ENCODE measurements at places on chromosomes 1 and 21.

DNA sequence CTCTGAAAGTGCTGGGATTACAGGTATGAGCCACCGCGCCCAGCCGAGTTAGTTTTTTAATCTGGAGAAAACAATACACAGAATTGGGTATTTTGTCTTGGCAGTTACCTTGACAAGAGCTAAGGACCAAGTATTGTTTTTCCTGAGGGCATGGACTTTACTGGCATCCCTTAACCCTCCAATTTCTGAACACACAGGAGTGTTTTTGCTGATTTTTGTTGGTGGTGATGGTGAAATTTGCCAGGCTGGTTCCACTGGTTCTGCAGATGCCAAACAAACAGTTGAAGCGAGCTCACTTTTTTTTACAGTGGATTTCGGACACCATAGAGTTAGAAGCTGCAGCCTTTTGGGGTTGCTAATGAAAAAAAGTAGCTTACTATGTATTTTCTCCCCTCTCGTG, 37.2 kb upstream of the SH3D21 start:
- no peak for DNase-seq

DNA sequence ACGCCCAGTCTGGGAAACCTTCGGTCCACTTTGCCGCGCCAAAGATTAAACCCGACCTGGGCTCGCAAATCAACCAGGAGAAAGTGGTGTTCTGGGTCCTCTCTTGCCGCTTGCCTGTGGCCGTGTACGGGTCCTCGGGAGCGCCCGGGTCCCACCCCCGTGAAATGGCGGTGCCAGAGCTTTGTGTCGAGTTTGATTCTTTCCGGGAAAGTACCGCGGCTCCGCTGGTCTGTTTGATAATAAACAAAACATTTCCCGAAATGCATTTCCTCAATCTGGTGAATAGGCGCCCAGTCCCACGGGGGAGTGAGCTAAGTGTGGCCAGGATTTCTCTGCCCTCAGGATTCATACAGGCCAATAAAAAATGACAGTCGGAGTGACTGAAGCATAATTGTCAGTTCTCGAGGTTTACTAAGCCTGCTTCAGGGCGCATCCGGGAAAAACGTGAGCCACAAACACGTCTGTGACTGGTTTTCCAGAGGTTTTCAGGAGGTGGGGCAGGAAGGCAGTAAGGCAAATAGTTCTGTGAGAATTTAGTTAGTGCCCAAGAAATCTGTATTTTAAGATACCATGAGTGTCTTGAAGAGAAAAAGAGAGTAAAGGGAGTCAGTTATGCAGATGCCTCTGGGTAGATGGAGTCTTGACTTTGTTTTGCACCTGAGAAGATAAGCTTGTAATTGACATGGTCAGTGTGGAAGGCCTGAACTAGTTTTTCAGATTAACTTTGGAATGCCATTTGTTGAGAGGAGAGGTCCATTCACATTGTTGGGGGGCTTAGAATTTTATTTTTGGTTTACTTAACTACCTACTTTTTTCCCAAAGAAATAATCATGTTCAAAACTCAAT, 675 bp downstream of the IFNAR1 start:
- peak; percentile 12 for DNase-seq

- no peak for DNase-seq
Observed at GRCh38 chr1:158013840-158014730, 20.6 kb downstream of the KIRREL1 start.

DNA sequence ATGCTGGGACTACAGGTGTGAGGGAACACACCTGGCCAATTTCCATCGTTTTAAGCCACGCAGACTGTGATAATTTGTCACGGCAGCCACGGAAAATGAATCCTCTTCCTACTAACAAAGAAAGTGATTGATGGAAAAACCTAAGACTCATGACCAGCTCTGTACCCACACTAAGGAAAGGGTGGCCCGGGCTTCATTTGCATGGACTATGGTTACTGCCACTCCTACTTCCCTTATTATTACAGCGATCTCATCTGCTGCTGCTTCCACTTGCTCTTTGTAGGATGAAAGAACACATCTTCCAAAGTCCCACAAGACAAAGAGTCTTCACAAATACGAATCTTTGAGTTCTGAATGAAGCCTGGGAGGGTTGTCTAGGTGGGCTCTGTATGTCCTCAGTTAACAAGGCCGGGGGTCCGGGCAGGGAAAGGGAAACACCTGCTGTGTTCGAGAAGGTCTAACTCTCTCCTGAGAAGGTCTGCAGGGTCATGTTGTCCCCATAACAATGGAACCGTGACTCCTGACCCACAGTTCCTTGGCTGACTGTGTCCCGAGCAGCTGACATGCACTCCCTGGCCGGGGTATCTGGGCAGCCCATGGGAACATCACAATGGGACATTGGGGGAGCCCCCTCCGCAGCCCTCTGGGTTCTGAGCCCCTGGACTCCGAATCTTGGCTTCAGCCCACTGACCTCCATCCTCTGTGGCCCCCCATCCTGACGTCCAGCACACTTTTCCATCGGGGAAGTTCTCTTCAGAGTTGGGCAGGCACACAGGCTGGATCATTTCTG, 13.3 kb upstream of the TFF1 start:
- DNase-seq = no peak

GRCh38 chr1:46797696-46798470, 963 bp upstream of the CYP4B1 start:
- no peak for DNase-seq

- DNase-seq = no peak
Observed at GRCh38 chr1:82269431-82269830, 468.7 kb downstream of the ADGRL2 start.

- DNase-seq = no peak
Observed at GRCh38 chr1:8201331-8201861, 116.5 kb upstream of the SLC45A1 start.

DNA sequence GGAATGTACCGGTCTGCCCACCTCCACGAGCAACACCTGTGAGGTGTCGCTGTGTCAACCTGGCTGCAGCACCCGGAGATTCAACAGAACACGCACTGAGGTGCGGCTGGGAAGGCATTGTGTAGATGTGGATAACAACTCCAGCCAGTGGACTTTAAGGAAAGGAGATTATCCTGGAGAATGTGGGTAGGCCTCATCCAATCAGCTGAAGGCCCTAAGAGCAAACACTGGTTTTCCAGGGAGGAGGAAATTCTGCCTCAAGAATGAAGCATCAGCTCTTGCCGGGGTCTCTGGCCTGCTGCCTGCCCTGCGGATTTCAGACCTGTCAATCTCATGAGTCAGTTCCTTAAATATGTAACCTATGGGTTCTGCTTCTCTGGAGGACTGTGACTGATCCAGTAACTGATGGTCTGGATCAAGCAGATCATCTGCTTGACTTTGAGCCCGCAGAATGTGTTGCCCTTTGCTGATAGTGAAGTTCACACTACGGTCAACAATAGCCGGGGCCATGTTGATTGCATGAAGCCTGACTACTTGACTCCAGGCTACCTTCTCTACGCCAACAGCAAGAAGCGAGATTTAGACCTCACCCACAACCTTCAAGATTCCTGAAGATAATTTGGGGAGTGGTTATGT, 15.9 kb upstream of the PRDM15 start:
- DNase-seq = no peak

DNA sequence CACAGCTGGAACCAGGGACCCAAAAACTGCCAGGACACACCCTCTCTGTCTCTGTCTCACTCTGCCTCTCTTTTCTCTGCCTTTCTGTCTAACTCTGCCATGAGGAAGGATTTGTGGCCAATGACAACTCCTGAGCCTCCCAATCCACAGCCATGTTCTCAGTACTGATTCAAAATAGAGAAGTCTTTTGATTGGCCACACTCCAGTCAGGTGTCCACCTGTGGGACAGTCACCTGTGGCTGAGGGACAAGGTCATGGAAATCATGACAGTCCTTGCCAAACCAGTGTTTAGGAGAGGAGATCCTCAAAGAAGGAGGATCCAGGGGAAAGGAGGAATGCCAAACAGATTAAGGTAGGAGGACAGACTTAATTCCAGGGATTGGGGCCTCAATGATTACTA, 15.8 kb downstream of the TINAGL1 start:
- DNase-seq = no peak

All from HuH-7 (cell line).